ENCODE measurements at places on chromosomes 13 and 19. TPM values are rescaled to one million over a fixed set of nuclear protein-coding genes. Genes with fewer than 3 reads are reported as not detected.

CABP5 gene
- not detected for total RNA-seq

SULT2A1 gene
- not detected for total RNA-seq

CGB1 gene
- total RNA-seq, result not detected

LGALS7 gene
- total RNA-seq, result not detected

JUND gene
- 138 TPM for total RNA-seq

FAM83E gene
- 1.3 TPM for total RNA-seq

CGB2 gene
- not detected for total RNA-seq

TJP3 gene
- not detected for total RNA-seq

ZNF429 gene
- total RNA-seq, result 5.0 TPM

KLK4 gene
- not detected for total RNA-seq

KASH5 gene
- not detected for total RNA-seq

PLEKHA4 gene
- 20.8 TPM for total RNA-seq

RUBCNL gene
- total RNA-seq, result 7.0 TPM

KLK15 gene
- not detected for total RNA-seq

PTH2 gene
- not detected for total RNA-seq

IGFL1 gene
- total RNA-seq, result not detected

SGCG gene
- total RNA-seq, result 0.32 TPM

SHISA7 gene
- total RNA-seq, result not detected

LPAR6 gene
- total RNA-seq, result 11.8 TPM

RPL18 gene
- total RNA-seq, result 1,307 TPM

PROZ gene
- total RNA-seq, result not detected

C1QTNF9 gene
- total RNA-seq, result not detected

MAP2K2 gene
- 150 TPM for total RNA-seq

ZC3H13 gene
- 21.4 TPM for total RNA-seq

MAN2B1 gene
- 48.8 TPM for total RNA-seq

FXYD3 gene
- total RNA-seq, result not detected

STOML3 gene
- not detected for total RNA-seq

NKPD1 gene
- total RNA-seq, result not detected

FAM98C gene
- total RNA-seq, result 11.2 TPM

CEACAM4 gene
- not detected for total RNA-seq

CEBPA gene
- total RNA-seq, result 0.97 TPM

ZNF492 gene
- total RNA-seq, result 0.24 TPM

FGF14 gene
- total RNA-seq, result under 0.01 TPM

CD37 gene
- total RNA-seq, result not detected

CPB2 gene
- not detected for total RNA-seq

LMTK3 gene
- 0.36 TPM for total RNA-seq

KL gene
- total RNA-seq, result under 0.01 TPM

ZNF69 gene
- 8.3 TPM for total RNA-seq

RASIP1 gene
- 0.32 TPM for total RNA-seq

SMIM44 gene
- not detected for total RNA-seq

KIR2DL1 gene
- total RNA-seq, result not detected

SDHAF1 gene
- 9.9 TPM for total RNA-seq

ZNF865 gene
- total RNA-seq, result 2.4 TPM

FCAR gene
- not detected for total RNA-seq

KXD1 gene
- total RNA-seq, result 90.2 TPM

FBXO27 gene
- 3.4 TPM for total RNA-seq

Measured in hair follicle dermal papilla cell (primary cell).